ENCODE measurements at places on chromosomes 4 and X.

GRCh38 chrX:149521438-149521837 lies 16.3 kb upstream of the IDS start:
- DNase-seq, result no peak

DNA sequence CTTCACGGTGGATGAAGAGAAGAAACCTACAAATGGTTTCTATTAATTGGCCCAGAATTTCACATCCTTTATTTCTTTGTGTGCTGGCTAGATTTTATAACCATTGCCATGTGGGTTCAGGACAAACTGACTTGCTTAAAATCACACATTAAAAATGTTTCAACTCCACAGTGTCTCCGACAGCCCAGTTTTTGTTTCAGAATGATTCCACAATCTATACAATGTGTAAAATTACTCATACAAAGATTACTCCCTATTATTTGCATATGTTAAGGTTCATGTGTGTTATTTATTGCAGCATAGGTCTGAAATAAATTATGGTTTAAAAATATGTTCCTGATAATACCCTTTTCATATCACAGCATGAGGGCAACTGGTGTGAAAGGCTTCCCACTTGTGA lies 20.6 kb downstream of the DCHS2 start:
- no peak for DNase-seq

- peak; percentile 62 for DNase-seq
Measured at GRCh38 chrX:68440940-68441339, 7.6 kb upstream of the OPHN1 start.

DNA sequence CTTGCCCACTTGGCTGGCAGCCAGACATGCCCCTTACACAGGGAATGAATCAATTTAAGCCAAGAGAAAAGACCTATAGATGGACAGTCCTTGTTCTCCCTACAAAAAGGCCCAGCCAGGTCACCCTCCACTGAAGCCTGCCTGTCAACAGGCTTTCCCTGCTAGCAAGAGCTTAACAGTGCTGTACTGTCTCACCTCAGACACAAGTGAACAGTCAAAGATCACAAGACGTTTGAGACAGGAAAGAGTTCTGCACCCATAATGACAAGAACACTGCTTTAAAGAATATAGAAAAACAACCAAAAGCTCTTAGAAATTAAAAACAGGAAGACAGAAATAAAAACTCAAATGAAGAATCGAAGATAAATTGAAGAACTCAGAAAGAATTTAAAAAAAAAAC lies 4.6 kb downstream of the RNF175 start:
- DNase-seq, result no peak

DNA sequence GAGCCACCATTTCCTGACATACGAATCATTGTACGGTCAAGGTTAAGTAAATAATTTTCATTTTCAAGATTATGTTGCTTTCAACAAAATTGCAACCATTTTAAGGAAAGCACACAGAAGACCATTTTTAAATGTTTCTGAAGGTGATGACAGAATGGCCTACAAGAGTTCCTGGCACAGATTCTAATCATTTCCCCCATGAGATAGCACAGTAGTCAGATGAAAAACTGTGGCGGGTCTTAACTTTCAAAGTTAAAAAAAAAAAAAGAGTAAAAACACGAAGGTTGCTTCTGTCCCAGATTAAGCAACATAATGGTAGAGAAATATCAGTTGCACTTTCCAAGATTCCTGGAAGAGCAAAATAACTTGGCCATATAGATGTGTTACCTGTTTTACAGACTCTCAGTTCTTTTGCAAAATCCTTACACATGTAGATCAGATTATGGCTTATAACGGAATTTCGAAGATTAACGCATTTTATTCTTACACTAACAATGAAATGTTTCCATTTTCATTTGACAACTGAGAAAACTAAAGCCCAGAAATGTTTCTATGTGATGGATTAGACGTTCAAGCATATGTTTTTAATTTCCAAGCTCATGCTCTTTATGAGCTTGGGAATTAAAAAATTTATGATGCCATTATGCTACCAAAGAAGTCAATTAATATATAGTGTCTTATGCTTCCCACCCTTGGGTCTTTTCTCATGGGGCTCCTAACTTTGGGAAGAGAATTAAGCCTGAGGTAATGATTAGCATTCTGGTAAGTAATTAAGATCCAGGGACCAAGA lies 335.1 kb upstream of the CLNK start:
- DNase-seq, result no peak

DNA sequence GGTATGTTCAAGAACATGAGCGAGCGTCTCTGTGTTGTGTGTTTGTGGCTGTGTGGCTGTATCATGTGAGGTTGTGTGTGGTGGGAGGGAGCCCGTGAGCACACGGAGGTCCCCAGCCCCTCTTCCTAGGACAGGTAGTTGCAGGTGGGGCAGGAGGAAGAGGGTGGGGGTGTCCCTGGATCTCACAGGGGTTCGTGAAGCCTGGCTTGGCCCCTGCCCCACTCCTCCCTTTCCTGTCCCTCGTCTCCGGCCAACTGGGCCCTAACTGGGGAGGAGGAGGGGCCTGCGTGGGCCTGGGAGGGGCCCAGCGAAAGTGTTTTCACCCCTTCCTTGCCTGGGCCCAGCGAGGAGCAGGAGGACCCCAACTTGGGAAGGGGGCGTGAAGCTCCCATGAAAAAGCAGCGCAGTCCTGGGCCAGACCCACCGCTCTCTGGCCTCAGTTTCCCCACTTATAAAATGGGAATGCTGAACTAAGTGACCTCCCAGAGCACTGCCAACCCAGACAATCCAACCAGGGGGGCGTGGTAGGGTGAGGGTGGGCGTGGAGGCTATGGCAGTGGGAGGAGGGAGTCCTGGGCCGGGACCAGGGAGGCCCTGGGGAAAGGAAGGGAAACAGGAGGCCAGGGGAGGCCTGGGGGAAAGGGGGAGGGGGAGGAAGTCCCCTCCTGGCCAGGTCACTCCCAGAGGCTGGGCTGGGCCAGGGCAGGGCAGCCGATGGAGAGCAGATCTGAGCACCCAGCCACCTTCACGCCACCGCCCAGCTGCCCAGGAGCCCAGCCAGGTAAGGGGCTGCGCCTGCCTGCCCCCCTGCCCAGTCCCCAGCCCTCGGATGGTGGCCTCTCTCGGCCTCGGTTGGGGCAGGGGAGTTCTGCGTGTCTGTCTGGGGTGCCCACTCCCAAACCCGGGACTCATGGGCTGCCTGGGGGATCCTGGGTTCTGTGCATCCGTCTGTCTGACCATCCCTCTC lies at the start of gene AVPR2:
Gene AVPR2, plus strand, starts transcription at position 683 of the 967 bp plus-strand sequence. CDS start 473 bp downstream, outside the sequence.
- no peak for DNase-seq

DNA sequence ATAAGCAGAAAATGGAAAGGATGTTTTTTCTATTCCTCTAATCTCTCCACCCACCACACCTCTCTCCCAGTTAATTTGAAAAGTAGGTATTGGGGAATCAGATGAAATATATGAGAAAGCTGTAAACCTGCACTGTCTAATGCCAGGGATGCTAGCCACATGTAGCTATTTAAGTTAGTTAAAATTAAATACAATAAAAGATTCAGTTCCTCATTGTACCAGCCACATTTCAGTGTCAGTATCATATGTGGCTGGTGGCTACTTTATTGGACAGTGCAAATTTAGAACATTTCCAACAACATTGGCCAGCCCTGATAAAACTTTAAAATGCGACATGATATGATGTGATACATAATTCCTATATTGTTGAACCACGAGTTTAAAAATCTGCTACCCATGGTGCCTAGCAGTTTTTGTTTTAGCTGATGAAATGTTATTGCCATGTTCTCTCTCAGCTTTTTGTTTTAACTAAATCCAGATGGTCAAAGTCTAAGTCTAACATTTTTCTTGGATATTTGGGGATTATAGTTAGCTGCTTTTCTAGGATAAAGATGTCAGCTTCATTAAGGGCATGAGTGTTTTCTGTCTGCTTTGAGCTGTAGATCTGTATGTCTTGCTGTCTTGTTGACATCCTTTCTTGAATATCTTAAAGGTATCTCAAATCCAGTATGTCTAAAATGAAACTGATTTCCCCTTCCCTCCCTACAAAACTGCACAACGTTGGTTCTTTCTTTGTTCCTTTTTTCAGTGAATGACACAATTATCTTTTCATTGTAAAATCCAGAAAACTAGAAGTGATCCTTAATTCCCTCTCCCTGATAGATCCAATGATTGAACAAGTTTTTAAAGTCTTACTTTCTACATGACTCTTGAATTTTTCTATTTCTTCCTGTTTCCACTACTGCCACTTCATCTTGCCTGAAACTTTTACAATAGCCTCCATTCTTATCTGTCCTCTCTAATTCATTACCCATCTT lies 6.2 kb downstream of the ARFIP1 start:
- DNase-seq, result peak; percentile 46

DNA sequence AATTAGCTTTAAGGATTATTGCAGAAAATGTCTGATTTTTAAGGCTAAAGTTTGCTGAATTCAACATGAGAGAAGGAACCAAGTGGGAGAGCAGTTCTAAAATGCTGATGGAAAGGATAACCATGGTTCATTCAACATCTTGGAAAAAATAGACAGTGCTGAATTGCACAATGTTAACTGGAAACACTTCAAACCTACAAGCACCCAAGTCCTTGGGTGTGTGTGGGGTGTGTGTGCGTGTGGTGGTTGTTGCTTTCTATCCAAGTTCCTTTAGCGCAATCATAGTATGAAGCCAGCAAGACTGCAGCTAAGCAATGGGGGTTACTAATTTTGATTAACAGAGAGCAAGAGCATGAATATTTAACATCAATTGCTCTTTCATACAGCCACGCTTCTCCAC lies 29.3 kb upstream of the SCOC start:
- peak; percentile 66 for DNase-seq

GRCh38 chrX:78573630-78574029 lies 85.5 kb downstream of the RTL3 start:
- peak; percentile 0 for DNase-seq

Data from brain (organoid and tissue), 16 donors.